Adrenal gland (tissue), 19 donors: ENCODE measurements at places on chromosomes 4 and X. TPM values are rescaled to one million over a fixed set of nuclear protein-coding genes. Genes with fewer than 3 reads are reported as not detected.

GRCh38 chr4:13642170-13642950 is 14.8 kb upstream of the BOD1L1 start:
- peaks cover 6% of the 10 kb centered on the region for H3K4me1 ChIP-seq
- peaks cover 3% of the 10 kb centered on the region for H3K27me3 ChIP-seq
- no peak overlapping the region for H3K27ac ChIP-seq
- DNase-seq, result no peak

Gene MAGEE2
- 0.19 TPM for total RNA-seq

Gene ESX1
- total RNA-seq, result not detected

- H3K36me3 ChIP-seq, result no peaks in the 10 kb centered on the region
- no peaks in the 10 kb centered on the region for H3K4me1 ChIP-seq
- no peak overlapping the region for H3K4me3 ChIP-seq
- H3K27ac ChIP-seq, result no peak overlapping the region
- no peak for DNase-seq
Measured at GRCh38 chr4:73788411-73788810, 48.0 kb downstream of the CXCL8 start.

DNA sequence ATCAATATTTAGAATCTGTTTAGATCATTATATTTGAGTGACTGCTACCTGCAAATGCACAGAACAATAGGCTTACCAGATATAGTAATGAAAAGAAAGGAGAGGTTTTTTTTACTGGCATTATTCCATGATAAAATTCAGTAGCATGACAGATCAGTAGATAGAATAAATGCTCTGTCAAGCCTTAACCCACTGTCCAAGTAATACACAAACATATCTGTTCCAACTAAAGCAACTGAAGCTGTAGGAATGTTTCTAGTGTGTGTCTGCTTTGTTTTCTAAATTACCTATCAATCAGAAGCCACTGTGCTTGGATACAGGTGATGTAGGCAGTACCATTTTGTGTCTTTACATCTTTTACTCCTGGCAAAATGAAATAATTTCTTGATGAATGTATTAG is 604.6 kb downstream of the PCDH7 start:
- no peak for DNase-seq
- H3K4me3 ChIP-seq, result no peak overlapping the region
- H3K4me1 ChIP-seq, result no peaks in the 10 kb centered on the region
- no peak overlapping the region for H3K27ac ChIP-seq
- H3K36me3 ChIP-seq, result no peaks in the 10 kb centered on the region

DNA sequence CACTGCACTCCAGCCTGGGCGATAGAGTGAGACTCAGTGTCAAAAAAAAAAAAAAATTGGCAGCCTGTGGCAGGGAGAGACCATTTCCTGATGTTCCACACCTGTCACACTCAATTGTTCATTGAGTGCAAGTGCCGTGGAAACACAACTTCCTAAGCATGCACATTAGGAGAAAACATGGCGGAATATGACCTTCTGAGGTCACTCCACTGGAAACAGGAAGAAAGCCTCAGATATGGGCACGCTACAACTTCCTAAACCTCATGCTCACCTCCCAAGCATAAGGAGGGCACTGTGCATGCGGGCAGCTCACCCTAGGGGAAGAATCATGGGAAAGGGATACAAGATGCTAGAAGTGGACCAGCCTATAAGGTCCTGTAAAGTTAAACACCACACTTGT is 28.5 kb upstream of the CD99 start:
- DNase-seq, result no peak
- no peak overlapping the region for H3K4me3 ChIP-seq
- H3K4me1 ChIP-seq, result no peaks in the 10 kb centered on the region
- H3K27me3 ChIP-seq, result no peaks in the 10 kb centered on the region
- no peaks in the 10 kb centered on the region for H3K36me3 ChIP-seq

DNA sequence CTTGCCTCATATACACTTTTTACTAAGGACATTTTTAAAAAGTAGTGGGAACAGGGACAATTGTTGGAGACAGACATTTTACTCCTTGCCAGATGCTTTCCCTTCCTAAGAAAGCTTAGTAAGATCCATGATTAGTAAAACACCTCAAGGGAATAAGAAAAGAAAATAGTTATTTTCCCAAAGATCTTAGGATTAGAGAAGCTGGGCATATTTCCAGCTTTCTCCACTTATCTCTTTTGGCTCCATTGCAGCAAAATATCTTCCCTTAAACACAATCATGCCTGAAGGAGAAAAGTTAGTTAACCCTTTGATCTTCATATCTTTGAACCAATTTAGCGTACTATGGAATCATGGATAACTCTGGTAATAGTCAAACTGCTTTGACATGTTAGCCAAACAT is 257.9 kb downstream of the PCDH18 start:
- H3K27me3 ChIP-seq, result no peaks in the 10 kb centered on the region
- no peaks in the 10 kb centered on the region for H3K4me1 ChIP-seq

Gene FRG2
- not detected for total RNA-seq

Gene TRPC5OS
- total RNA-seq, result 0.22 TPM

DNA sequence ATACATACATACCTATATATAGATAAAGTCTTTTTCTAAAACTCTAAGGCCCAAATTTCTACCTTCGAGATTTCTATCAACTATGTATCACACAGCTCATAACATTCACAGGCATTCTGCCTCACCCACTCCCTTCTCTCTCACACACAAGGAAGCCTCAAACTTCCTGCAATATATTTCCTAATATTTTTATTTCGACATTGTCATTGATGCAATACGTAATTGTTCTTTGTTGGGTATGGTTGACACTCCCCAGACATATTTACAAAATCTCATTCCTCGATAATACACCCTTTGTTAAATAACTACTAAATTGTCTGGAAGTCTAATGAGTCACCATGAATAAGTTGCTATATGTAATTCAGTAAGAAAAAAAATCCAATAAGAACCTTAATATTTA is 143.5 kb downstream of the HNRNPD start:
- H3K36me3 ChIP-seq, result no peaks in the 10 kb centered on the region
- no peaks in the 10 kb centered on the region for H3K4me1 ChIP-seq
- no peak overlapping the region for H3K27ac ChIP-seq
- H3K4me3 ChIP-seq, result no peak overlapping the region
- H3K27me3 ChIP-seq, result no peaks in the 10 kb centered on the region
- DNase-seq, result no peak

Gene CNGA1
- 4.8 TPM for total RNA-seq

Gene MAP9
- total RNA-seq, result 7.3 TPM

Gene RBM47
- total RNA-seq, result 370 TPM

Gene SLC9B1
- 0.54 TPM for total RNA-seq

DNA sequence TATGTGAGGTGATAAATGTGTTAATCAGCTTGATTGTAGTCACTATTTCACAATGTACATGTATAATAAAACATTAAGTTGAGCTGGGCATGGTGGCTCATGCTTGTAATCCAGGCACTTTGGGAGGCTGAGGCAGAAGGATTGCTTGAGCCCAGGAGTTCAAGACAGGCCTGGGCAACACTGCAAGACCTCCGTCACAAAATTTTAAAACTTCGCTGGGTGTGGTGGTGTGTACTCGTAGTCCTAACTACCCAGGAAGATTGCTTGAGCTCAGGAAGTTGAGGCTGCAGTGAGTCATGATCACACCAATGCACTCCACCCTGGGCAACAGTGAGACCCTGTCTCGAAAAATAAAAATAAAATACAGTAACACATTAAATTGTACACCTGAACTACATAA is 20.1 kb downstream of the LYAR start:
- DNase-seq, result no peak
- H3K4me1 ChIP-seq, result no peaks in the 10 kb centered on the region
- no peak overlapping the region for H3K4me3 ChIP-seq
- no peaks in the 10 kb centered on the region for H3K36me3 ChIP-seq

Gene PF4V1
- total RNA-seq, result not detected

GRCh38 chr4:37482236-37482913 is 203.8 kb downstream of the RELL1 start:
- H3K27me3 ChIP-seq, result no peaks in the 10 kb centered on the region
- DNase-seq, result no peak
- H3K4me1 ChIP-seq, result no peaks in the 10 kb centered on the region
- H3K4me3 ChIP-seq, result no peak overlapping the region
- H3K27ac ChIP-seq, result no peak overlapping the region

GRCh38 chrX:152170621-152171020 is 32.2 kb upstream of the MAGEA10 start:
- no peaks in the 10 kb centered on the region for H3K4me1 ChIP-seq
- H3K27ac ChIP-seq, result no peak overlapping the region
- H3K27me3 ChIP-seq, result no peaks in the 10 kb centered on the region

DNA sequence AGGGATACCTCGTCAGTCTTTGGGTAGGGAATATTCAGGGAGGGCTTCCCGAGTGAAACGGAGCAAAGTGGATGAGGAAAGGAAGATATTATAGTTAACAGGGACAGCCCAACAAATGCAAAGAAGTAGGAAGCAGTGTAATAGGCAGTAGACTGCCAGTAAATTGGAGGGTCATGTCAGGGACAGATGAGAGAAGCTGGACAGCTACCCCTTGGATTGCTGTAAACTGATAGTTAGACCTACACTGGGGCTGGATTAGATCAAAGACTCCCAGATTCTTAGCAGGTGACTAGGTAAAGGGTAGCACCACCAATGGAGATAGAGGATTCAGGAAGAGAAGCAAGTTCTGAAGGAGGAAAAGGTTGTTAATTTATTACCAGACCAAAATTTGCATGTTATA is 48.0 kb downstream of the NPNT start:
- H3K4me1 ChIP-seq, result no peaks in the 10 kb centered on the region
- H3K36me3 ChIP-seq, result no peaks in the 10 kb centered on the region
- no peak overlapping the region for H3K27ac ChIP-seq
- no peaks in the 10 kb centered on the region for H3K27me3 ChIP-seq

Gene FAM47E
- total RNA-seq, result 3.6 TPM

Gene LONRF3
- total RNA-seq, result 7.3 TPM

GRCh38 chrX:53717205-53717604 is 30.7 kb upstream of the HUWE1 start:
- no peak for DNase-seq
- no peak overlapping the region for H3K4me3 ChIP-seq
- H3K27ac ChIP-seq, result no peak overlapping the region

DNA sequence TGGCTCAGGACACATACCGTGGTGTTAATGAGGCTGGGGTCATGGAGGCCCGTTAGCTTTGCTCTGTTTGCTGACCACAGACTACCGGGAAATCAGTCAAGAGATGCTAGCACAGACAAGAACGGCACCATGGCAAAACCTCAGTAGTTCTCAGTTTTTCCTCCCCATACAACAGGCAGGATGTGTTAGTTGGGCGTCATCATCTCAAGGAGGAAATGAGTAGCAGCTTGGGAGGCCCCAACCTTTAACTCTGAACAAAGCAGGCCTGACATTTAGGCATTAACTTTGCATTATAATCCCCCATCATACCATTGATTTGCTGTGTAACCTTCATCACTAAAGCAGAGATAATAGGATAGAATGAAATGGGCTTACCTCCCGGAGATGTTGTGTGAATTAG is 714.2 kb downstream of the RPA4 start:
- no peak overlapping the region for H3K4me3 ChIP-seq
- H3K4me1 ChIP-seq, result no peaks in the 10 kb centered on the region
- DNase-seq, result no peak
- H3K27me3 ChIP-seq, result no peaks in the 10 kb centered on the region

Gene CYSLTR1
- 2.9 TPM for total RNA-seq

DNA sequence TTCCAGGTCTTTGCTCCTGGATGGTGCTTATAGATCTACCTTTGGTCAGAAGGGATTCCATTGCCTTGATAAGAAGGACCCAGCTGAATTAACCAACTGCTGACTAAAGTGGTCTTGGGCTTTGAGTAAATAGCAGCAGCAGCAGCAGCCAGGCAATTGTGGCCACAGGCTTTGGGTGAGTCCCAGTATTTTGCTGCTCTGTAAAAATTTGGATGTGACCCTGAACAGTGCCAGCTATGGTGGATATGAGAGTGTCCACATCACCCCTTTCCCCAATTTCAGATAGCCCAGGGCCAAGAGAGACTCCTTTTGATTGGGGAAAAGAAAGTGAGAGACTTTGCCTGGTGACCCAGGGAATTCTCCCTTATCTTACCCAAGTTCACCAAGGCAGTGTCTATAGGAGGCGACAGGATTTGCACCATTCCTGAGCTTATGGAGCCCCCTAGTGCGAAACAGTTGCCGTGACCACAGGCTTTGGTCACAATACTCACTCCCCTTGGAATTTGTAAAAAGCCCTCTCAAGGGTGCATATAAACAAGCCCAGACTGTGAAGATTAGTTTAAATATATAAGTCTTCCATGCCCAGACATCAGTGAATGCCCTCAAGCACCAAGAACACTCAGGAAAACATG is 518.0 kb downstream of the TMA16 start:
- no peak overlapping the region for H3K4me3 ChIP-seq
- no peak for DNase-seq
- H3K36me3 ChIP-seq, result no peaks in the 10 kb centered on the region
- no peaks in the 10 kb centered on the region for H3K27me3 ChIP-seq

Gene ARHGAP6
- 4.2 TPM for total RNA-seq

DNA sequence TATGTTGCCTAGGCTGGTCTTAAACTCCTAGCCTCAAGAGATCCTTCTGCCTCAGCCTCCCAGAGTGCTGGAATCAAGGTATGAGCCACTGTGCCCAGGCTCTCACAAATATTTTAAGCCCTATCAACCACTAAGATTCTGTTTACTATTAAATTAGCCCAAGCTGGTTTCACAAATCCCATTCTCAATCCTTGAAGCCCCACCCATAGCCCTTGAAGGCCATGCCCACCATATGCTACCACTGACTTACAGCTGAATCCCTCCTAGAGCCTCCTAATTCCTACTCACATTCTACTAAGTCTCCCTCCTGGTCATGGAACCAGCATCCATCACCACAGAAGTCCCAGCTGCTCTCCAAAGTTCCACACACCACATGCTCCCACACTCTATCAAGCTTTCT is 9.7 kb downstream of the GRIPAP1 start:
- no peak overlapping the region for H3K27ac ChIP-seq
- H3K4me3 ChIP-seq, result no peak overlapping the region
- no peak for DNase-seq
- H3K36me3 ChIP-seq, result peaks cover 53% of the 10 kb centered on the region
- H3K27me3 ChIP-seq, result no peaks in the 10 kb centered on the region

Gene CHRDL1
- 1.7 TPM for total RNA-seq

GRCh38 chrX:115690511-115691216 is 129.7 kb downstream of the PLS3 start:
- H3K27me3 ChIP-seq, result peaks cover 8% of the 10 kb centered on the region
- no peak overlapping the region for H3K27ac ChIP-seq
- H3K36me3 ChIP-seq, result no peaks in the 10 kb centered on the region

DNA sequence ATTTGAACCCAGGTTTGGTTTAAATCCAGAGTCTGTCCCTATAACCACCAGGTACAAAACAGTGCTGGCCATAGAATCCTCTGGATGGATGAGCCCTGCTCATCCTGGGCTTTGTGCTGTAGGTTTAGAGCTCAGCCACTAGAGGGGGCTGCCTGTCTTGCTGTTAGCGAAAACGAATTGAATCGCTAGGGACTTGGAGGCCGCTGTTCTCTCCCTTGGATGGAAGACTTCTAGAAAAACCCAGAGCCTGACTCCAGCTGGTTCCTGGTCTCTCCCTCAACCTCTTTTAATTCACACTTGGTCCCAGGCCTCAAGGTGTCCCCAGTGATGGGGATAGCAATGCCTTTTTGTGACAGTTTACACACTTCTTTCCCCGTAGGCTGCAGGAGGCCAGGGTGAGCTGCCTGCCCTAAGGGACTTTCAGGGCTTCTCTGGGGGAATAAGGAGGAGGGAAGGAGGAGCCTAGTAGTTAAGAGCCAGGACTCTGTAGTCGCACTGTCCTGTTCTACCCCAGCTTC is 8.7 kb downstream of the RIPPLY1 start:
- no peaks in the 10 kb centered on the region for H3K36me3 ChIP-seq
- peak; percentile 73 for DNase-seq
- peak overlapping the region; percentile 64 for H3K27ac ChIP-seq
- H3K27me3 ChIP-seq, result no peaks in the 10 kb centered on the region
- no peak overlapping the region for H3K4me3 ChIP-seq
- H3K4me1 ChIP-seq, result peaks cover 8% of the 10 kb centered on the region
